GM12891 (cell line): ENCODE measurements at places on chromosomes 2 and 18.

- DNase-seq: no peak
Observed at GRCh38 chr2:118050386-118050785, 36.5 kb upstream of the CCDC93 start.

GRCh38 chr2:219210886-219211362, 4.3 kb downstream of the ZFAND2B start:
- DNase-seq: no peak

- DNase-seq: no peak
Observed at GRCh38 chr2:174376967-174377366, 18.6 kb upstream of the SCRN3 start.

DNA sequence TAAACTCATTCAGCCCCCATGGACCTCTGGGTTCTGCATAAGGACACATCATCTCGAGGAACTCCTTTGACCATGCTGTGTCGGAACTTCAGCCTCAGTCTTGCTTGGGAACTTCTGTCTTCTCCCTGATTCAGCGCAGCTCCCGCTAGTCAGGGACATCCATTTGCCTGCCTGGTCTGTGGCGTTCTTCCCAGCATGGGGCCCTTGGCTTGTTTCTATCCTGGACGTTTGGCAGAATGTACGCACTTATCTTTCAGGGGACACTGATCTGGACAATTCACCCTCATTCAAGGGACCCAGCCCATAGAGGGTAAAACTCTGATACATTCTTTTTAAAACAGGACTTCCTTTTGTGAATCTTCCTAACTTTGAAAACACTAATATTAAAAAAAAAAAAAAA, 75.8 kb upstream of the WIPF1 start:
- no peak for DNase-seq

DNA sequence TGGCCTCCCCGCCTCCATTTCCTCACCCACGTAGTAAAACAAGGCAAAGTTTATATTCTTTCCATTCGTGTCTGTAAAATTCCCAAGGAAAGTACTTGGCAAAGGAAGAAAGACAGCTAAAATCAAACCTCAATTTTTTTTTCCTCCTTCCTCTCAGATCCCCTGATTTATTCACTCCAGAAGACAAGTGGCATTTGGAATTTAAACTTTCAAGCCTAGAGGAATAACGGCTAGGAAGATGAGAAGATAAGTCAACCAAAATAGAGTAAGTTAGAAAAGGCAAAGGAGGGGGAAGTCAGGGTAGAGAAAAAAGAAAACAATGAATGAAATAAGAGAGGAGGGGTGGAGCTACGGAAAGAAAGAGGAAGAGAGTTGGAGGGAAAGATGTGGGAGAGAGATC, 198.9 kb upstream of the PIK3C3 start:
- DNase-seq: no peak
